ENCODE measurements at places on chromosomes 4 and X.

DNA sequence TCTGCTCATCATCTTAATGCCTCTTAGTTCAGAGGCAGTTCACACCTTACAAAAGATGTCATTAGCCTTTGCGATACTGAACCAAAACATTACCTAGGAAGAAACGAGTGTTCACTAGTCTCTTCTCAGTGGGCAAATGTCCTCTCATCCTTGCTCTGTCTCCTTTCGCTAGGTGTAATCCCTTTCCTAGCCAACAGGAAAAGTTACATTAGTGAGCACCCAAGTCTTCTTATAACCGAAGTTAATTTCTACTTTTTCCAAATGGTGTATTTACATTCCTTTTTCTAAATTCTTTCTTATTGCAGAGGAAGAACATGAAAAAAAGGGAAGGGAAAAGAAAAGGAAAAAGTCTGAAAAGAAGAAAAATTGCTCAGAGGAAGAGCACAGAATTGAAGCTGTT lies 46.9 kb downstream of the SMIM31 start:
- DNase-seq: no peak

DNA sequence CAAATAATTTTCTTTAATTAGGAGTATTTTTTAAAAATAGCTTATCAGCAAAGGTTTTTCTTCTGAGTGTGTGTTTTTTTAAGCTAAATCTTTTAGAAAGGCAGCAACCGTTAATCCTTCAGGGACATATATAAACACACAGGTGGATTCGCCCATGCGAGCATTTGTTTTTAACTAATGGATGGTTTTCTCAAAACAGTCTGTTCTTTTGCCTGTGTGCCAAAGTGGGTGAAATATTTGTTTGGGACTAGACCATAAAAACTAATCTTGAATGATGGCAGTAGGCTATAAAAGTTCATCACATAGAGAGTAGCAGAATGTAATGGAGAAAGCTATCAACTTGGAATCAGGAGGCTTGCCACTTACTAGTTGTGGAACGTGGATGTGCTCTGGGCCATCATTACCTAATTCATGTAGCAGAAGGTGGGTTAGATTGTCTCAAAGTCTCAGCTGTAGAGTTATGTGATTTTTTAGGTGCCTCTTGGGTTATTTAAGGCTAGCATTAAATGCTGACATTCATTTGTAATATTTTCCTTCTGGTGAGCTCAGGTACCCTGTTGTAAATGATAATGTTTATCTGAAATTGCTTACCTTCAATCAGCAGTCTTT lies 7.4 kb upstream of the TAPT1 start:
- DNase-seq: no peak

DNA sequence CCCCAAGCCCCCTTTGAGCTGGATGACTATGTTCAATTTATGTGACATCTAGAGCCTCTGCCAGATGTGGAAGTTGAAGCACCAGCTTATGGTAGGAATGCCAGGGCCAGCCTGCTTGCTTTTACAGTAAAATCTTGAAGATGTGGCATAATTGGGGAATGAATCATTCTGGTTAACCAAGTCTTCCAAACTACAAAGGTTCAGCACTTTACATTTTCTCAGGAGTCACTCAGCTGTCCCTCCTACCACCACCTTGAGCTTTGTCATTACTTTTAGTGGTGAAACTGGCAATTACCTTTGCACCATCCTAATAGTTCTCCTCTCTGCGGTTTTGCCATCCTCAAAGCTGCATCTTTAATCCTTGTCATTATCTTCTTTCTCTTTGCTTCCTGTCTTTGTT lies 172.2 kb downstream of the HS6ST2 start:
- no peak for DNase-seq

GRCh38 chrX:86504297-86504696 lies 356.0 kb downstream of the DACH2 start:
- no peak for DNase-seq

- DNase-seq: no peak
Measured at GRCh38 chr4:163693211-163693610, 198.7 kb downstream of the TMA16 start.

GRCh38 chrX:72021975-72022374 lies 109.7 kb downstream of the RTL5 start:
- DNase-seq: no peak

GRCh38 chr4:104593019-104593418 lies 98.3 kb upstream of the CXXC4 start:
- DNase-seq: no peak

- no peak for DNase-seq
Measured at GRCh38 chr4:107018344-107018735, 17.8 kb downstream of the DKK2 start.

DNA sequence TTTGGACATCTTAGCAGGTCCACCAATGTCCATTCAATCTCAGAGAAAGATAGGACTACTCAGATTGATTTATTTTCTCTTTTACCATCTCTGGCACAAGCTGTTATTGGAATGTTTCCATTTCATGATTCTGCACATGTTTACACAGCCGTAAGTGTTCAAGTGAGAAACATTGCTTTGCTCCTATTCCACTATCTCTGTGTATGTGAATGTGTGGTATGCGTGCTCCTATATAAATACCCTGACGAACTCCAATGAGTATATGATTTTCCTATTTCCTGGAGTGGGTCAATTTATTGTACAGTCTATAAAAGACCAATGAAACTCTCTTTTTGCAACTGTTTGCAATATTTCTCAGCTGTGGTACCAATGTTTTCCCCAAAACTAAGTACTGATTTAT lies 221.0 kb upstream of the GALNT7 start:
- DNase-seq: no peak

DNA sequence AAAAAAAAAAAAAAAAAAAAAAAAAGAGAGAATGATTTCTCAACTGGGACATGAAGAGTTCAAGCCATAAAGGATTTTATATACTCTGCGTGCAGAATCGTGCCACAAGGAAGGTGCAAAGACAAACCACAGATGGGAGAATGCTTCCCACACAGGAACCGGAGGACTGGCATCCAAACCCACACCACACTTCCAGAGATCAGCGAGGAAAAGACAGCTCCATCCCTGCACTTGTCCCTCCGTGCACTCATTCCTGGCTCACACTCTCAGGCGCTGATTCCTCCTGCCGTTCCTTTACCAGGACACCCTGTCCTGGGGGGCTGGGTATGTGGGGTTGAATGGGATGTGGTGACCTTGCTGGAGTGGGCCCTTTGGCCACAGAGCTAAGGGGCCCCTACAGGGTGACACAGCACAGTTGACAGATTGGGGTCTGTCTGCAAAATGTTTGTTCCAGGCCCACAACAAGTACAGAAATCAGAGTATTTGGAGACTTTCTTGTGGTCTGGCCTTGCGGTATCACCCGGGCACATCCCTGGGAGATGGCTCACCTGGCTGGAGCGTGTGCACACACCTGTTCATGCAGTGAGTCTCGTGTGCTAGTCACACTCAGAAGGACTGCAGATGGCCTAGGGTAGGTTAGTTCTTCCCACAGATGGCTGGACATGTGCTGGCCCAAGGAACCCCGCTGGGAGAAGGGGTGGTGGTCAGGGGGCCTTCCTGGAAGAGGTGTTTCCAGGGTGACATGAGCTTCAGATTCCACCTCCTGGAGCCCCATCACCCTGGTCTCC lies 55.4 kb upstream of the GPR78 start:
- DNase-seq: no peak

Measured in fibroblast of the conjunctiva (primary cell).